Effector memory CD8-positive, alpha-beta T cell (primary cell): ENCODE measurements at places on chromosomes 5 and 9.

DNA sequence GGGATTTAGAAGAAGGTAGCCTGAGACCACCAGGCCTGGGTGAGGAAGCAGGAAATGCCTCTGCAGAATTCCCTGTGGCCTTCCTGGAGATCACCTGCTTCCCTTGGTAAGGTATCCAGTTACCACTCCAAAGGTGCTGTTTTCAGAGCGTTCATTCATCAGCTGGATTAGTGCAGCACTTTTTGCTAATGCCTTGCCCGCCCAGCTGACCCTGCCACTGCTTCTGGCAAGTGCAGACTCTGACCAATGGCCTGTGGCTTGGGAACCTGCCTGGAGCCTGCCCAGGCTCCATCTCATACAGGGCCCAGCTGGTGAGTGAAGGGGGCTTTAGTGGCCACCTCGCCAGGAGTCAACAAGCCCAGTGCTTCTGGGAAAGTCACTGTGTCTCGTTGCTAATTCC is 48.6 kb downstream of the FOXI1 start:
- peaks cover 5% of the 10 kb centered on the region for H3K27me3 ChIP-seq
- H3K36me3 ChIP-seq: no peaks in the 10 kb centered on the region
- no peak overlapping the region for H3K4me3 ChIP-seq
- no peak for DNase-seq
- H3K4me1 ChIP-seq: no peaks in the 10 kb centered on the region

DNA sequence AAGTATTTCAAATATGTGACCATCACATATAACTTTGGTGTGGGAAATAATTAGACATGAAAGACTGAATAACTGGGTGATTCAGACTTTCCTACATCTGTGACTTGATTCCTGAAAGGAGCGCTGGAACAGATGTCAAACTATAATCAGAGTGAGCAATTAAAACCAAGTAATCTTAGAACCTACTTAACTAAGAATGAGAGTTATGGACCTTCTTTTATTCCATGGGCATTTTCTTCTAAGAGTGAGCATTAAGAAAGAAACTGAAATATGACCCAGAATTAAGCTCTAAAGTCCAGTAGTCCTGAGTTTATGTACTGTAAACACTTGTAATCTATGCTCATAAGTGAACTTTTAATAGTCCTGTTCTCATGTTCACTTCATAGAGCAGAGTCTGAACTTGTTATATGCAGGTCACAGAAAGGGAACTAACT is 68.4 kb downstream of the PAM start:
- H3K4me3 ChIP-seq: no peak overlapping the region
- H3K27ac ChIP-seq: no peak overlapping the region
- H3K4me1 ChIP-seq: peaks cover 16% of the 10 kb centered on the region
- no peaks in the 10 kb centered on the region for H3K27me3 ChIP-seq
- no peak for DNase-seq

DNA sequence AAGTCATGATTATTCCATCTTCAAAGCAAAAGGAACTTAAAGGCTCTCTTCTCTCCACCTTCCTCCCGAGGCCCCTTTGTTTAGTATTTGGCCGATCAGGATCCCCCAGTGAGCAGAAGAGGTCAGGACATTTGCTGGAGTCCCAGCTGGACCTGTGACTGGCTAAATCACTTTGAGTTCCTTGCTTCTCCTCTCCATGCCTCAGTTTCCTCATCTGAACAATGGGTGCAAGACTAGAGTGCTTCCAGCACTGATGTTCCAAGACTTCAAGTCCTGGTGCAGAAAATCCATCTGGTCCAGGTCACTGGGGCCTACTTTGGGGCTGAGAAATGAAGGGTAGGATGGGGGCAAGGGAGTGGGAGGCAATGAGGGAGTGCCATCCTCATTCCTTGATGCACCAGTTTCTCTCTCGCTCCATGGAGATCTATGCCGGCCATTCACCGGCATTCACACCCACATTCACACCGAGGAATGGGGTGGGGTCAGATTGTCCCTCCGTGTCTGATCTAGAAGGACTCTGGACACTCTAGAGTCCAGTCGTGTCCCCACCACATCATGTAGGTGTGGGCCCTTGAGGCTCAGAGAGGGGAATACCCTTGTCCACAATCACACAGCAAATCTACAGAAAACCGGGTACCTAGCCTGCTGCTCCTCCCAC is 38.7 kb upstream of the IL17B start:
- no peaks in the 10 kb centered on the region for H3K4me1 ChIP-seq
- H3K36me3 ChIP-seq: no peaks in the 10 kb centered on the region
- no peak for DNase-seq

DNA sequence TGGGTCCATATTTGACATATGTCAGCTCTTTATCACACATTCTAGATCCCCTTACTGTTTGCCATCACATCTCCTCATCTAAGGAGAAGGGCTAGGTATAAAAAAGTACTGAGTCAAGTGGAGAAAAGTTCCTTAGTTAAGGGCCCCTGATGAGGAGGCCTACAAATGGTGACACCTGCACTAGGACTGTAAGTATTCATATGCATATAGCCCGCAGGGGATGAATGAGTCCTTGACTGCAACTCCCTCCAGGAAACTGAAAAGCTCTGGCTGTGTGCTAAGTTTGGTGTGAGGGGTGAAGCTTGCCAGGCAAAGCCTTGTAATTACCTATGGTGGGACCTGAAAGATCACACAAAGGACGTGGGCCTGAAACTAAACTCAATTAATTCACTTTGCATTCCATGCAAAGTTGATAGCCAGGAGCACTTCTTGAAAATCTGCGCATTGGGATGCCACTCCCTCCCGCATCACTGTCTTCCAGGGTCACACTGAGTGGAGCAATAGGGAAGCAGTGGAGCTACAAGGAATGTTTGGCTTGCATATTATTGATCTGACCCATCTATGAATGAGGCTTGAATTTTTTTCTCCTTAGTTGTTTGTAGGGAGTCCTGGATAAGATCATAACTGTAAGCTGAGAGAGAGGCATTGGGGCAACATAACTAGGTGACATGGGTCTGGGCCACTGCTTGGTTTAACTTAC is 11.9 kb upstream of the EQTN start:
- no peaks in the 10 kb centered on the region for H3K4me1 ChIP-seq
- no peaks in the 10 kb centered on the region for H3K36me3 ChIP-seq
- H3K4me3 ChIP-seq: no peak overlapping the region

- peaks cover 47% of the 10 kb centered on the region for H3K4me1 ChIP-seq
- no peak overlapping the region for H3K4me3 ChIP-seq
- no peak for DNase-seq
- no peaks in the 10 kb centered on the region for H3K27me3 ChIP-seq
Observed at GRCh38 chr9:97640325-97640724, 6.7 kb downstream of the NCBP1 start.

- DNase-seq: peak; percentile 28
- H3K27me3 ChIP-seq: peaks cover 38% of the 10 kb centered on the region
- H3K36me3 ChIP-seq: no peaks in the 10 kb centered on the region
- no peak overlapping the region for H3K27ac ChIP-seq
Observed at GRCh38 chr5:173581408-173582215, 34.8 kb downstream of the BOD1 start.

DNA sequence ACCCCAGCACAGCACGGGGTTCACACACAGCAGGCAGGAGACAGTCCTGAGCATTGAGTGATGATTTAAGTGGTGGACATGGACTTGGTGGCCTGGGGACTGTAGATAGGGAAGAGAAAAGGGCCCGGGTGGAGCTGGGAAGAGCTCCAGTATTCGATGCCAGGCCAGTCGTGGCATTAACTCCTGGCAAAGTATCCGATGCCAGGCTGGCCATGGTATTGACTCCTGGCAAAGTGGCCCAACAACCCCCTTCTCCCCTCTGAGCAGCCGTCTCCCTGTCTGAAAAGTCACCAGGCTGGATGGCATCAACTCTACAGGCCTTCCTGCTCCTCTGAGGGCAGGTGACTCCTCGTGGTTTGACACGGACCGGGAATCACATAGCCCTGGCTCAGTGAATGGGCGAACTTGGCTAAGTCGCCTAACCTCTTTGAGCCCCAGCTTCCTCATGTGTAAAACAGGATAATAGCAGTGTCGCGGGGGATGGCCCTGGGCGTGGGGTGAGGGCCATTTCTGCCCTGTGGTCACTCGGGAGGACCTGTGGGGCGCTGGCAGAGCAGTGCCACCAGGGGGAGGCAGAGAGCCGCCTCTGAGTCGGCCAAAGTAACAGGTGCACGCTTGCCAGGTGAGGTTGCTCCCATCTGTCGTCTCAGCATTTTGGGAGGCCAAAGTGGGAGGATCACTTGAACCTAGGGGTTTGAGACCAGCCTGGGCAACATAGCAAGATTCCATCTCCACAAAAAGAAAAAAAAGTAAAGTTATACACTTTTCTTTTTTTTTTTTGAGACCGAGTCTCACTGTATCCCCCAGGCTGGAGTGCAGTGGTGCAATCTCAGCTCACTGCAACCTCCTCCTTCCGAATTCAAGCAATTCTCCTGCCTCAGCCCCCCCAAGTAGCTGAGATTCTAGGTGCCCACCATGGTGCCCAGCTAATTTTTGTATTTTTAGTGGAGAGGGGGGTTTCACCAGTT is 5.7 kb upstream of the SEC16A start:
- H3K27me3 ChIP-seq: peaks cover 9% of the 10 kb centered on the region
- peaks cover 7% of the 10 kb centered on the region for H3K4me1 ChIP-seq
- H3K36me3 ChIP-seq: peaks cover 15% of the 10 kb centered on the region
- peak; percentile 72 for DNase-seq
- H3K27ac ChIP-seq: no peak overlapping the region

GRCh38 chr5:146203872-146204192 is 427 bp downstream of the RBM27 start:
- H3K4me1 ChIP-seq: peaks cover 7% of the 10 kb centered on the region
- no peak overlapping the region for H3K27ac ChIP-seq
- no peaks in the 10 kb centered on the region for H3K27me3 ChIP-seq
- no peak overlapping the region for H3K4me3 ChIP-seq
- peak; percentile 20 for DNase-seq
- peaks cover 9% of the 10 kb centered on the region for H3K36me3 ChIP-seq

DNA sequence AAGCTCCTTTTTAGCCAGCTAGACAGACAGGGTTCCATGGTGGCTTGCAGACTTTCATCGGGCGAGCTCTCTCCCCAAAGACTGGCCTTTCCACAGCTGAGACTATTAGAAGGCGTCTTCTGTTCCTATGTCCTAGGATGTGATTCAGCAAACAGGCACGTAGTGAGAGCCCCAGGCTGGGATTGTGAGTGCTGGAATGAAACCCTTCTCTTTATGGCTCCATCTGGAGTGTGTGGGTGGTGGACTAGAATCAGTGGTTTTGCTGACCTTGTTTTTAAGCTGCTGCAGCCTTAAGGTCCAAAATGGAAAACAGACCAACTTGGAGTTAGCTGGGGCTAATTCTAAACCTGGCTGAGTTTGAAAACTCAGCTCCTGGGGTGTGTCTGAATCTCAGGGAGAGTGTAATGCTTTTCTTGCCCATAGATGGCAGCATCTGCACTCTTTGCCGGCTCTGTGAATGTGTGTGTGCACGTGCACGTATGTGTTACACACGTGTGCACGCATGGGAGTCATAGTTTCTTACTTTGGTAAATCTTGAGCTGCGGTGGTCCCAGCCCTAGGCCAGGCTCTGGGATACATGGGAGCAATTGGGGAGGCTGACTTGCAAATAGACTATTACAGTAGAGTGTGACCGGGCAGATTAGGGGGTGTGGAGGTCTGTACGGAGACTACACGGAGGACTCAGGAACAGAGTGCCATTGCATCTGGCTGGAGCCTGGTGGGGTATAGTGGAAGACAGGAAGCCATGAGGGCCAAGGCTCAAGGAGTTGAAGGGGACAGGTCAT is 10.7 kb downstream of the GSN start:
- H3K4me3 ChIP-seq: no peak overlapping the region
- no peaks in the 10 kb centered on the region for H3K27me3 ChIP-seq
- no peaks in the 10 kb centered on the region for H3K36me3 ChIP-seq
- peak; percentile 35 for DNase-seq
- H3K4me1 ChIP-seq: peaks cover 5% of the 10 kb centered on the region

- no peaks in the 10 kb centered on the region for H3K4me1 ChIP-seq
- H3K27me3 ChIP-seq: peaks cover 40% of the 10 kb centered on the region
- no peak overlapping the region for H3K27ac ChIP-seq
- DNase-seq: no peak
- H3K4me3 ChIP-seq: no peak overlapping the region
Observed at GRCh38 chr5:175427762-175428161, 16.2 kb downstream of the DRD1 start.

- no peak overlapping the region for H3K4me3 ChIP-seq
- H3K36me3 ChIP-seq: no peaks in the 10 kb centered on the region
- no peaks in the 10 kb centered on the region for H3K27me3 ChIP-seq
- H3K4me1 ChIP-seq: no peaks in the 10 kb centered on the region
- H3K27ac ChIP-seq: no peak overlapping the region
Observed at GRCh38 chr5:149838881-149839739, 105.5 kb downstream of the PDE6A start.

- no peak for DNase-seq
- H3K27ac ChIP-seq: no peak overlapping the region
- no peaks in the 10 kb centered on the region for H3K4me1 ChIP-seq
- peaks cover 47% of the 10 kb centered on the region for H3K27me3 ChIP-seq
- no peak overlapping the region for H3K4me3 ChIP-seq
Observed at GRCh38 chr5:171496456-171496855, 77.0 kb downstream of the FGF18 start.

DNA sequence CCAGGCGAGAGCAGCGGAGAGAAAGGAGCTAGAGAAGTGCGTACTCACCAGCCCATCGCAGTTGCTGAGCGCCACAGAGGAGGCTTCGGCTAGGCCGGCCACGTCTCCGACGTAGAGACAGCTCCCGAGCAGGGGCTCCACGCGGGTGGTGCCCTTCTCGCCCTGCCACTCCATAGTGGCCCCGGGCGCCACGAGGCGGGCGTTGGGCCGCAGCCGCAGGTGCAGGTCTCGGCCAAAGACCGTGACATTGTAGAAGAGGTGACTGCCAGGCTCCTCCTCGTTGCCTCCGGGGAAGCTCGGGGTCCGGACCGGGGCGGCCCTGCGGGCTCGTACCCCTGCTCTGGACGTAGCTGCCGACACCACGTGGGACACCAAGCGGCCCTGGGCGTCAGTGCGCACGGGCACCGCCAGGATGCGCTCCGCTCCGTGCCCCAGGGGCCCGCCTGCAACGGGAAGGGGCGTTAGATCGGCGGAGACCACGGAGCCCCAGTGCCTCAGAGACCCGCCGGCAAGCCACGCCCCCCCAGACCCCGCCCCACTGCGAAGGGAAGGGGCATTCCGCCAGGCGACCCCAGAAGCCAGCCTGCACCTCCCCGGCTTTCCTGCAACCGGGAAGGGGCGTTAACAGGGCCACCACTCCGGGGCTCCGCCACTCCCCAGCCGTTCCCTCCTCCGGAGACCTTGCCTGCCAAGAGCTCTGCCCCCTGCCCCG is 1.4 kb downstream of the ADAMTS2 start:
- peak overlapping the region; percentile 58 for H3K4me3 ChIP-seq
- H3K27ac ChIP-seq: no peak overlapping the region
- no peak for DNase-seq
- H3K36me3 ChIP-seq: no peaks in the 10 kb centered on the region

DNA sequence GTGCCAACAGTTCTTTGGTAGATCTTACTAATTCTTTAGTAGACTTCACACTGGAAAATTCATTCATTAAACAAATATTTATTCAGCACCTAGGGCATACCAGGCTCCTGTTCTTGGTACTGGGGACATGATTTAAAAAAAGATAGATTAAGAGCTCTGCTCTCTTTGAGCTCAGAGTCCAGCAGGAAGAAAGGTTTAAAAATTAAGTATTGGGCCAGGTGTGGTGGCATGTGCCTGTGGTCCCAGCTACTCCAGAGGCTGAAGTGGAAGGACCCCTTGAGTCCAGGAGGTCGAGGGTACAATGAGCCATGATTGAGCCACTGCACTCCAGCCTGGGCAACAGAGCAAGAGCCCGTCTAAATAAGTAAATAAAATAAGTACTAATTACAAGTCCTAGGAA is 41.4 kb downstream of the ENC1 start:
- no peak for DNase-seq
- H3K4me3 ChIP-seq: no peak overlapping the region
- H3K4me1 ChIP-seq: no peaks in the 10 kb centered on the region
- H3K36me3 ChIP-seq: no peaks in the 10 kb centered on the region
- H3K27me3 ChIP-seq: peaks cover 37% of the 10 kb centered on the region
